Amniotic stem cell (primary cell): ENCODE measurements at places on chromosomes 6 and 20.
A peak's percentile ranks its signal among the peaks of the same experiment; 100 is the strongest.

GRCh38 chr6:149031201-149031858 is 284.5 kb downstream of the UST start:
- no peak for DNase-seq

DNA sequence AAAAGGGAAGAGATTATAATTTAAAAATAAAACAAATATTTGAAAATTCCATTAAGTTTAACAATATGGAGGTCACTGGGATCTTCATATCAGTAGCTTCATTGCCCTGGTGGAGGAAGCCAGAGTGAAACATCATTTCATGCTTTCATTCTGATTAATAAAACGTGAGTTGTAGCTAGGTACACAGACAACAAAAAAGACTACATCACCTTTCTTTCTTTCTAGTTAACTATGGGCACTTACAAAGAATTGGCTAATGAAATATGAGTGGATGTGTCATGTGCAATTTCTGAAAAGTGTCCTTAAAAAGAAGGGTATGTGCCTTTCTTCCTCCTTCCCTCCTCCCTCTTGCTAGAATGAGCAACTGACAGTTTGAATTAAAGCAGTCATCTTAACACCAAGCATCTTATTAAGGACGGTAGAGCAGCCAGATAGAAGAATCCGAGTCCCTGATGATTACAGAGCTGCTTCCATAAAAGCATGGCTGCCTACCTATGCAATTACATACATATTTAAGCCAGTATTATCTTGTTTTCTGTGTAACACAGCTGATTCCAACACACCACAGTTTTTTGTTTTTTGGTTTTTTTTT is 3.4 kb downstream of the SERAC1 start:
- DNase-seq = no peak

GRCh38 chr6:90136176-90136575 is 160.5 kb downstream of the BACH2 start:
- DNase-seq = no peak

- no peak for DNase-seq
Measured at GRCh38 chr6:25452031-25452430, 172.9 kb downstream of the CARMIL1 start.

GRCh38 chr6:11586536-11586935 is 49.0 kb downstream of the TMEM170B start:
- DNase-seq = peak; percentile 52

DNA sequence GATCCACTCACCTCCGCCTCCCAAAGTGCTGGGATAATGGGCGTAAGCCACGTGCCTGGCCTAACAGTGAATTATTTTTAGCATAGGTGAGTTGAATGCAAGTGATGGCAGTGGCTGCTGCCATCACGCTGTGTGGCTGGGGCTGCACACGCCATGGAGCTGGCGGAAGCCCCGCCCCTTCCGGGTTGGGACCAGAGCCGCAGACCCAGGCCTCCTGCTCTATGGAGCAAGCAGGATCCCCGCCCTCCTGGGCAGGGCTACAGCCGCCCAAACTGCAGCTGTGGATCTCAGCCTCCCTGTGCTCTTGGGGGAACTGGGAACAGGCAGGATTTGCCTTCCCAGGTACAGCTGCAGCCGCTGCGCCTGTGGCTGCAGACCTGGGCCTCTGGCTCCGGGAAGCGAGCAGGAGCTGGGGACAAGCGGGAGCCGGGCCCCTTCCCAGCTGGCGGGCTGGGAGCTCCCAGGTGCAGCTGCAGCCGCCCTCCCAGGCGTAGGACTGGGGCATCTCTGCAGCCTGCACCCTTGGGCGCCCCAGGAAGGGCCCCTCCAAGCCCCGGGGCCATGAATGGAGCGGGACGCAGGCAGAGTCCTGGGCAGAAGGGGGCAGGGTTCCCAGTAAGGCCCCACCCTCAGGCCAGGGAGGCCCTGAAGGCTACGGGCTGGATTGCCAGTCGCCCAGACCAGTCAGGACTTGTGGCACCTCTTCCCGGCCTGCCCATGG is 30.9 kb upstream of the SLA2 start:
- no peak for DNase-seq

- no peak for DNase-seq
Measured at GRCh38 chr20:61464307-61465303, 212.5 kb downstream of the CDH4 start.

DNA sequence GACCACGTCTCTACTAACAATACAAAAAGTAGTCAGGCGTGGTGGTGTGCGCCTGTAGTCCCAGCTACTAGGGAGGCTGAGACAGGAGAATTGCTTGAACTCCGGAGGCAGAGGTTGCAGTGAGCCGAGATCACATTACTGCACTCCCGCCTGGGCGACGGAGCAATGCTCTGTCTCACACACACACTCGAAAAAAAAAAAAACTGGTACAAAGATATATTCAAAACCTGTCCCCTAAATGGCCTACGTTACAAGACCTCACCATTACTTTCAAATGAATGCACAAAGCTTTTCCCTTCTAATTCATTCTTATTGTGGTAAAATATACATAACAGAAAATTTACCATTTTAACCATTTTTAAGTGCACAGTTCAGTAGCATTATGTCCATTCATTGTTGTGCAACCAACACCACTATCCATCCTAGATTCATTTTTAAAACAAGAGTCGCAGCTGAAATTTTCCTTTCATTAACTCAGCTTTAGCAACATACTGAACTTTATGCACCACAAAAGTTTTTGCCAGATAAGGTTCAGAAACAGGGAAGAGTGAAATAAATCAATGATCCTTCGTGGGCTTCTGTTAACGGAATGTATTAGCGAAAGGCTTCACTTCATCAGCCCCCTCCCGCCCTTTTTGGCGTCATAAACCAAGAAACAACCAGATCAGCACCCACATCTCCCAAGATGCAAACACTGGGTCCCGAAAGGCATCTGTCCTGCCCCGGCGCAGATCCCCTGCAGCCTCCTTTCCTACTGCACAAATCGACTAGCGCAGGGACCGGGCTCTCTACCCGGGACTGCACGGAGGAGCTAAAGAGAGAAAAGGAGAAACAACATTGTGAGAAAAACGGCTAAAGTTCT is 825 bp upstream of the FAM135A start:
- no peak for DNase-seq

- DNase-seq = no peak
Measured at GRCh38 chr6:8743170-8743745, 307.9 kb upstream of the SLC35B3 start.
